BJ (cell line): ENCODE measurements at places on chromosomes 5 and 9.

DNA sequence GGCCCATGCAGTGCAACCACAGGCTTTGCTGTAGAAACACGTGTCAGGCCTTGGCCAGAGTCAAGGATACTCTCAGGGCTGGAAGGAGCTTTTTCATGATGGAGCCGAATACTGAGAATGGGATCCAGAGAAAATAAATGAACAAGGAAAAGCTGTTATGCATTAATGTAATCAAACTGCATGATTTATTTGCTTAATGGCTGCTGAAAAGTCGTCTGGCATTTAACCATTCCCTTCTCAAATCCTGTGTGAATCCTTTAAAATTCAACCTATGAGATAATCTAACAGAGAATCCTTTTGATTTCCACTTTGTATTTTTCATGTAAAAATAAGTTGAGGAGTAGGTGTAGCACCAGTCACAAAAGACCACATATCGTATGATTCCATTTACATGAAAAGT, 24.1 kb upstream of the GNA14 start:
- DNase-seq, result no peak

DNA sequence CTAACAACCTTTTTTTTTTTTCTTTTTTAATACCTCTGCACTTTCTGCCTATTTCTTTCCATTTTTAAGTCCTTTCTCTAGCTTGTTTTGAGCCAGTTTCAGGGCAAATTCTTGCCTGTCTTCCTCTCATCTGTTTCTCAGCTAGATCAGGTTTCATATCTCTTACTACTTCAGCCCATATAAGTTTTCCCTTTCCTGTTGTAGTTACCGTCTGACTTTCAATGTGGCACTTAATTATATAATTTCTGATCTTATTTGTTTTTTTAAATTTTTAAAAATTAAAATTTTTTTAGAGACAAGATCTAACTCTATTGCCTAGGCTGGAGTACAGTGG, 104.7 kb upstream of the ELL2 start:
- no peak for DNase-seq

DNA sequence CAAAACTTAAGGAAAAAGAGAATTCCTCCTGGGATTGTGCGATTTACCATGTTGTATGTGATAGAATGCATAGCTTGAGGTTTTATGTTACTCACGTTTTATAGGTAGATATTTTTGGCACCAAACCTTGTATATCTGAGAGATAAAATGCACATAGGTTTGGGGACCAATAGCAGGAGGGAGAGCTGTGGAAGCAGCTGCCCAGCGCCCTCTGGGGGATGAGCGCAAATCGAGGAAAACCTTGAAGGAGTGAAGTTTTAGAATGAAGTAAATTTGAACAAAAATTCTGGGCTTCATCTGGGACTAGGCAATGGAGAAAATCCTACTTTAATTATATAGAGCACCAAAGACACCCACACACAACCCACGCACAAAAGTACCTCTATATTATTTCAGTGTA, 197.0 kb downstream of the ADCY2 start:
- DNase-seq, result no peak

DNA sequence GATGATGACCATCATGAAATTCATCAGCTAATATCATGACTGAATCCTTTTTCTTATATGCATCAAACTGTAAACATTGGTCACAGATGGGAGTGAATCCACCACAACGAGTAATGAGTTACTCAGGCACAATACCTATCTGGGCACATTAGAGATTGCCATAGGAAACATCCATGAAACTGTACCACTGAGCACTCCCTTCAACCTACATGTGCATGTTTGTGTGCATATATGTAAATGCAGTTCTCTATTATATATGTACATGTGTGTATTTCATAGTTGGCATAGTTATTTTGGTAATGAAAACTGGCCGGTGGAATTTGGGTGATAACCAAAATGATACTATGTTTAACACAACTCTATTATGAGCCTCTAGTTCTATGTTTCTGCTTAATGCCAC, 387.3 kb upstream of the ARRDC3 start:
- DNase-seq, result no peak

DNA sequence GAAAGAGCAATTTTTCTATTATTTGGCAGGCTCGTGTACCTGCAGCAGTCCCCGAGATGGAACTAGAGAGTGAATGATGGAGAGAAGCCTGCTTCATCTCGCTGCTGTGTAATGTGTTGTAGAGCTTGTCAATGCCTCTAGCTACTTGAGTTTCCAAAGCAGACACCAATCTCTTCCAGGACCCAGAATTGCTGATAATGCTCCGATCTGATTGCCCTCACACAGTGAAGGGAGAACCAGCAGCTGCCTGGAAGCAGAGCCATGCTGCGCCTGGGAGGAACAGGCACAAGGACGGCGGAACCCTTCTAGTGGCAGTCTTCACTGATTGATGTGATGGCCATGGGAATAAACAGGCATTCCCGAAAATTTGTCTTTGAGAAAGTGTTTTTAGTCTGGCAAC, 288.0 kb downstream of the ICE1 start:
- no peak for DNase-seq

DNA sequence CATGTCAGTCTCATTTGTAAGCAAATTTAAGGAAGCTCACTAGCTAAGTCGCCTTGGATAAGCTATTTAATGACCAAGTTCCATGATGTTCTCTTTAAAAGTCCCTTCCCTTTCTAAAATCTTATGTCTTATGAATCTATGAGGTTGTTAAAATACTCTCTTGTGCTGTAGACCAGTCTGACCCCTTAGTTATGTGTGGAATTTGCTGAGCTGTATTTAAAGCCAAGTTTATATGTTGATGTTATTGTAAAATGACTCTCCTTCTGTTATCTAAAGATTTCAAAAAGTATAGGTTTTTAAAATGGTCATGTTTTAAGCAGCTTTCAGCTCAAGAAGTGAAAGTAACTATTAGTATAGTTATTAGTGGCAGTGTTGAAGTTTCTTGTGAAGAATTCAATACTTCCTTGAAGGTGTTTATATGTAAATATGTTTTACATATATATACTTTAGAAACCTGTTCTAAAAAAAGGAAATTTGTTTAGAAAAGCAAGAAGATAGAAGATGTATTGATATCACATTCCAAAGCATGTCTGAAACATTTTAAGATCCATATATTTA, 92.2 kb downstream of the CDC42SE2 start:
- no peak for DNase-seq

DNA sequence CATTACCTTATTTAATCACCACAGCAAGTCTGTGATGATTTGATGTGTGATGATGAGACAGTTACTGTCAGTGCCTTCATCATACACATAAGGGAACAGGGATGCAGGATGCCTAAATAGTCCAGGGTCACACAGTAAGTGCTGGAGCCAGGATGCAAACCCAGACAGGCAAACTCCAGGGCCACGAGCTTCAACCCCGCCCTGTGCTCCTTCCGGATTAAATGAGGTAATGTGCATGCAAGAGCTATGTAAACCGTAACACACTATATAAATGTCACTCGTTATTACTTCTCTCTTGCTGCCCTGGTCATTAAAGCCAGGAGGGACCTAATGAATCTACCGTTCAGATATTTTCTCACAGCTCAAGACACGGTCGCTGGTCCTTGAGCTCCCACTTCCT, 12.8 kb downstream of the SMIM23 start:
- DNase-seq, result no peak

- DNase-seq, result no peak
Measured at GRCh38 chr5:38258042-38258318, 379 bp upstream of the EGFLAM start.
